ENCODE measurements at places on chromosomes 11 and 22. TPM values are rescaled to one million over a fixed set of nuclear protein-coding genes. Genes with fewer than 3 reads are reported as not detected.

GRCh38 chr11:833114-833791 lies 501 bp downstream of the CD151 start:
- no peak for DNase-seq

DNAL4 gene
- polyA plus RNA-seq: 11.5 TPM

GRCh38 chr22:22689621-22690345 lies 45.4 kb downstream of the GGTLC2 start:
- DNase-seq: no peak

BACE1 gene
- 36.3 TPM for polyA plus RNA-seq

DNA sequence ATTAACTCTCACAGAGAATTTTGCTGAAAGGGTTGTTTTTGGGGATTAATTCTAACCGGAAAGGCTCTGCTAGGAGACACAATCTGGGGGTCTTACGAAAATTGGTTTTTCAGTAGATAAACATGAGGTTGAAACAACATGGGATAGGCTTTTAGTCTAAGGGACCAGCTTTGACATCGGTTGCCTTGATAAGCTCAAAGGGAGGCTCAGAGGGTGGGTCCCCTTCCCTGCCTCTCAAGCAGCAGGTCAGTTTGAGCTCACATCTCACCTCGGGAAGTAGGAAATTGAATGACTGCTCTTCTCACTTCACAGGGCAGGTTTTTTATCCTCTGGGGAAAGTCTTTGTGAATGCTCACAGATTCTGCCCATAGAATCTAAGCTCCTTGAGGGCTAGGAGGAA lies 70.2 kb upstream of the KIRREL3 start:
- no peak for DNase-seq

GRCh38 chr11:129141748-129142523 lies 50.2 kb downstream of the ARHGAP32 start:
- no peak for DNase-seq

DNA sequence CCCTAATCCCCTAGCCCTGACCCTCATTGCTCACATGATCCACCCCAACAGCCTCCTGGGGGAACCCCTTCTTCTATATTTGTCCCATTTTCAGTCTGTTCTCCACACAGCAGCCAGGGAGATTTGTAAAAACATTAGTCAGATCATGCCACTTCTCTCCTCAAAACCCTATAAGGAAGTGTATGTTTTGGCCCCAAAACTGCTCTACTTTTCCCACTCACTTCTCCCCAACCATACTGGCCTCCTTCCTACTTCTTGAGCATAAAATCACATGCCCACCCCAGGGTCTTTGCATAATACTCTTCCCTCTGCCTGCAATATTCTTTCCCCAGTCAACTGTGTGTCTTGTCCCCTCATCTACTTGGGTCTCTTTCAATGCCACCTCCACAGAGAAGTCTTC lies 4.7 kb upstream of the SLC22A12 start:
- DNase-seq: no peak

GRCh38 chr11:67571443-67571842 lies 12.2 kb upstream of the GSTP1 start:
- DNase-seq: no peak
